NCI-H1417 treated with DMSO at 0.1 percent for 48 hours (cell line): ENCODE measurements at places on chromosomes 12 and 14.

DNA sequence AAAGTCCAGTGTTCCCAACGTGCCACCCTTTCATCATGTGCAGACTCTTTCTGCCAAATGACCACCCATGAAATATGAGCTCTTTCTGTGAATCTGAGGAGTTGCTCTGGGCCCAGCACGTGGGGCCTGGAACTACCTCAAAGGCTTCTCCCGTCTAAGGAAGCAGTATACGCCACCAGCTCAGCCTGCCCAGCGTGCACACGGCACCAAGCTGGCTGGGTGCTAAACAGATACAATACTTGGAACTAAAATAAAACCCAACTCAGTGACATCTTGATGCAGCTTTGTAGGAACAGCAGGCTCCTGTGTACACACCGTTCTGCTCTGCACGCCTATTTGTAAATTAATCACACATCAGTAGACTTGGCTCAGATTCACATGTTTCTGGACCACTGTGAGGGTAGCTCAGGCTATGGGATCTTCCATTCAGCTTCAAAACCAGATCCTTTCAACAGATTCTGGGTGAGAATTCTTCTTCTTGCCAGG is 74.8 kb downstream of the ARL6IP4 start:
- peak; percentile 81 for DNase-seq

DNA sequence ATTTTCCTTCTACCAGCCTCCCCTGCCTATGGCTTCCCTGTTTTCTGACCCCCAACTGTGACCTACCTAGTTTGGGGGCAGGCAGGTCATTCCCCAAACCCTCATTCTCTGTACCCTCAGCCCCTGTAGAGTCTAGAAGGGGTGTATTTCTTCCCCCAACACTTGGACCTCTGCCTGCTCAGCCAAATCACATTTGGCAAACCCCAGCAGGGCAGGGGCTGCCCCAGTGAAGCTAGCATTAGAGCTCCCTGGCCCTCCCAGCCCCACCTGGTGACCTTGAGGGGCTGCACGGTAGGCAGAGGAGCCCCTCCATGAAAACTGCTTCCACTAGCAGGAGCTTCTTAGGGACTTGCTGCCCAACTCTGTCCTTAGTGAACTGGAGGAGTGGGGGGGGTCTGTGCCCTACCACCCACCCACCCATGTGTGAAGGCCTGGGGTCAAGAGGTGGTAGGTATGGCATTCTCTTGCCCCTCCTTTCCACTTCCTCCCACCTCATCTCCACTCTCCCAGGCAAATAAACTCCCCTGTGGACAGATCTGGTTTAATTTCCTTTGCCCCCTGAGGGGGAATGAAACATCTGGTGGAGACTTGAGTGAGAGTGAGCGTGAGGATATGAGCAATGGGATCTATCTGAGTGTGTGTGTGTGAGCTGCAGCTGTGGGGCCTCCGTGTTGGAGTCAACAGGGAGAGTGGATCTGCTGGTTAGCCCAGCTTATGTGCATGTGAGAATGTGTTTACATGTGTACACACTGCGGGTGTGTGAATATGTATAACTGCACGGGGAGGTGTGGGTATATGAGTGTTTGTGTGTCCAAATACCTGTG is 1.6 kb downstream of the NXPH4 start:
- no peak for DNase-seq

GRCh38 chr12:104727726-104728465 is 230.2 kb downstream of the SLC41A2 start:
- DNase-seq: no peak

- no peak for DNase-seq
Observed at GRCh38 chr14:75827331-75827730, 154.5 kb downstream of the TGFB3 start.

GRCh38 chr14:42130815-42131214 is 524.1 kb downstream of the LRFN5 start:
- DNase-seq: no peak

DNA sequence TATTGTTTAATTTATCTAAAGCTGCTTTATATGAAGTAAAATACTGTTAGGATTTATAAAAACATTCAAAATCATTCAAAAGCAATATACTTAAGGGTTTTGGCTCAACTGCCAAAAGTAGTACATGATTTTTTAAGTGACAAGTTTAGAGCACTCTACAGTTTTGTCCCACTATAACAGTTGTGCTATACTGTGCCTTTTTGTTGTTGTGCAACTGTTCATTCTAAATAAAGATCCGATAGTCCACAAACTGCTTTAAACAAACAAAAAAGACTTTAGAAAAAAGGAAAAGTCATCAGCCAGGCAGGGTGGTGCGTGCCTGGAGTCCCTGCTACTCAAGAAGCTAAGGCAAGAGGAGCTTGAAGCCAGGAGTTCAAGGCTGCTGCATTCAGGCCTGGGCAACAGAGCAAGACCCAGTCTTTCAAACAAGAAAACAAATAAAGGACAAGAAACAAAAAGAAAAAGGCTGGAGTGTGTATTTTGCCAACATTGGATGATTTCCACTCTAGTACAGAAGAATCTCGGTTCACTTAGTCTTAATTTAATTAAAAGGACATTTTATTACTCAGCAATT is 7.3 kb downstream of the C2CD5 start:
- no peak for DNase-seq

GRCh38 chr12:92871116-92871515 is 58.0 kb downstream of the EEA1 start:
- no peak for DNase-seq

DNA sequence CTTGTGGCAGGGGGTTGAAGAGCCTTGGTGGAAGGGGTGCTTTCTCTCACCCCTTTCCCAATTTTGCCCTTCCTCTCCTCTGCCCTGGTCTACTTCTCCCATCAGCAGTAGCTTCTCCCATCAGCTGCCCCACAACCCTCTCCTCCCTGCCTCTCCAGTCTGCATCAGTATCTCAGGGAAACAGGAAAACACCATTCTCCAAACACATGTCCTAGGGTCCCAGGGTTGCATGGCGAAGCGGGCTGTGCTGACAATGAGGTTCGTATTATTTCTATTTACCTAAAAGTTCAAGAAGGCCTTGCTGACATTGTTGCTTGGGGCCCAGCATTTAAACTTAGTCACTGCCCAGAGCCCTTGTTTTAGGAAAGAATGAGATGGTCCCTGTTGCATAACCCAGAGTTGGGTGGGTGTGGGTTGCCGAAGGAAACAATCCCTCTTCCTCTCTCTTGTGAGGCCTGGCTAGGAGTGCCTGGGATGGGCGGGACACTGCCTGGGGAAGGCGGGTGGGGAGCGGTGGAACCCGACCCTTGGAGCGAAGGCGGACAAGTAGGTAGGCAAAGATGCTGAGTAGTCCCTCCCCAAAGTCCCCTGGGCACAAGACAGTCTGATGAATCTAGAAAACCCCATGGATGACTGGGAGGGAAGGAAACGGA is 1.3 kb upstream of the IGFBP6 start:
- no peak for DNase-seq

- peak; percentile 68 for DNase-seq
Observed at GRCh38 chr12:53829130-53829819, 77.5 kb upstream of the CISTR start.

- no peak for DNase-seq
Observed at GRCh38 chr14:94011795-94012194, 14.3 kb upstream of the OTUB2 start.

DNA sequence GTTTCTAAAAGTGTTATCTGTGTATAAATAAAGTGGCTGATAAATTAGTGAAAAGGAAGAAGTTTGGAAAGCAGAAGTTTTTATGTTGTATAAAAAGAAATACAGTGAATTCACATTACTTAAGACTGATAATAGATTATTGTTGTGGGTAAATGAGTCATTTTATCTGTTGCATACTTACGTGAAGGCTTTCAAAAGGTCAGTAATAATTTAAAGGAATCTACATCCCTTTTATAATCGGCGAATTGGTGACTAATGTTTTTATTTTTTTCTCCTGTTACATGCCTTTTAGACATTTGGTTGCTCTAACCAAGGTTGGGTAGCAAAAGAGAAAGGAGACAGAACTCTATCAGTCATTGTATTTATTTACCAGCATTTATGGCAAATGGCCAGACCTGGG is 155.9 kb downstream of the SLC41A2 start:
- no peak for DNase-seq

DNA sequence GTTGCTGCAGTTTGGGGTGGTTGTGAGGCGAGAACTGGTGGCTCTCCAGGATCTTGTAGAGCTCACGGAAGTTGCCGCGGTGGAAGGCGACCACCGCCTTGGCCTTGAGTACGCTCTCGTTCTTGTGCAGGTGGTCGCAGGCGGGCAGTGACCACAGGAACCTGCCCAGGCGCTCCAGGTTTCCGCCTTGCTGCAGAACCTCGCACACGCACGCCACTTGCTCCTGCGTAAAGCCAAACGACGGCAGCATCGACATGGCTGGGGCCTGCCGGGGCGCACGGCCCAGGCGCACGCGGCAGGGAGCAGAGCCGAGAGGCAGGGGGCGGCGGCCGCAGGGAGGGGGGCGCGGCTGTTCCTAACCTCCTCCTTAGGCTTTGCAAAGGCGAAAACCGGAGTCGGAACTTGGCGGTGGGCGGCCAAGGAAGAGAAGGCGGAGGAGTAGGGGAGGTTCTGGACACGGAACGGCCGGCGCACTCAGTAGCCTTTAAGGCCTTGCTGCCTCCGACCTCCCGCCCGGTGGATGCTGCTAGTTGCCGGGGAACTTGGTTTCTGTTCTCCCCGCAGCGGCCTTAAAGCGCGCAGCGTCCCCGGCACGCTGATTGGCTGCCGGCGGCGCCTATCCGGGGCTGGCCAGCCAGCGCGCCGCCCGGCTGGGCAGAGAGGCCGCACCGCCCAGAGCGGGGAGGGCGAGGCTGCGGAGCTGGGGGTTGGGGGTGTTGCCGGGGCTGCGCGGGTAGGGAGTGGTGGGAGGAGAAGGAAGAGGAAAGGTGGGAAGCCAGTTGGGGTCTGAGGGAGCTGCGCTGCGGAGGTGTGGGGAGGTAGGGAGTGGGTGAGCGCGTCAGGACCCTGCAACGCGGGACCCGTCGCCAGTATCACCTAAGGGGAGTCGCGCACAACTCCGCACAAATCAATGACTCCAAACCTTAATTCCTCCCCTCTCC is at the start of gene SIX1:
Gene SIX1, minus strand, starts transcription at position 544 of the 941 bp plus-strand sequence. Its CDS starts 288 bp downstream, at position 256.
- DNase-seq: peak; percentile 24
